ENCODE measurements at places on chromosomes 16 and 17. TPM values are rescaled to one million over a fixed set of nuclear protein-coding genes. Genes with fewer than 3 reads are reported as not detected.
A peak's percentile ranks its signal among the peaks of the same experiment; 100 is the strongest.

DNA sequence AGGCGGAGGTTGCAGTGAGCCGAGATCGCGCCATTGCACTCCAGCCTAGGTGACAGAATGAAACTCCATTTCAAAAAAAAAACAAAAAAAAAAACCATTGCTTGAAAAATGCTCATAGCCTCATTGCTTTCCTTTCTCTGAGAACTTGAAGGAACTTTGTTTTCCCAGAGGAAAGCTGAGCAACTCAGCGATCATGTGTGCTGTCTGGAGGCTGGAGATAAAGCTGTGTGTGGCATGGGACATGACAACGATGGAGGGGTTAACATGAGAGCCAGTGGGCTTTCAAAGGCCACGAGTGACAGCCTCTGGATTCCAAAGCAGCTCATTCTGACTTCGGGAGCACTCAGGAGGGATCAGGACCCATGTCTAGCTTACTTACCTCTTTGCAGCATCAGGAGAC, 21.6 kb upstream of the QRICH2 start:
- DNase-seq: peak; percentile 32

GRCh38 chr17:81838753-81839255, 4.0 kb upstream of the PPP1R27 start:
- DNase-seq: no peak

- DNase-seq: no peak
Observed at GRCh38 chr17:63652106-63652505, 29.9 kb downstream of the MAP3K3 start.

GRCh38 chr17:77096570-77097214, 44.1 kb upstream of the SEC14L1 start:
- DNase-seq: no peak

DNA sequence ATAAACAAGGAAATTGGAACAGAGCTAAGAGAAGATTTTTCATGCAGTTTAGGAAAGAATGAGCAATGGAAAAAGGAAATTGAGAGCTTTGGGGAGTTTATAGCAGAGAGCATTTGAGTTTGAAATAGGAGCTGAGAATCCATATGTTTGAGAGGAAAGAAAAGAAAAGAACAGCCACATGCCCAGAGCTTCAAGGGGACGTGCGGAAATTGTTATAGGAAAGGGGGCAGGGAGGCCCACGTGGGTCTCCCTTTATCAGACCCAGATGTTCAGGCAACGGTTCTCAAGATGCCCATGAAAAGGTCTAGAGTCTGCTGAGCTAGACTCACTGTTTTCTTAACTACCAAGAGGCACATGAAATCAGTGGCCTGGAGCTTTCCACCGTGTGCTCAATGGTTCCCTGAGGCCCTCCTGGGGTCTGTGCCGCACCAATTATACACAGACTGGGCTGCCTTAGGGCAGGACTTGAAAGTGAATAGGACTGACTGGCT, 31.2 kb downstream of the CHD9 start:
- DNase-seq: no peak

DNA sequence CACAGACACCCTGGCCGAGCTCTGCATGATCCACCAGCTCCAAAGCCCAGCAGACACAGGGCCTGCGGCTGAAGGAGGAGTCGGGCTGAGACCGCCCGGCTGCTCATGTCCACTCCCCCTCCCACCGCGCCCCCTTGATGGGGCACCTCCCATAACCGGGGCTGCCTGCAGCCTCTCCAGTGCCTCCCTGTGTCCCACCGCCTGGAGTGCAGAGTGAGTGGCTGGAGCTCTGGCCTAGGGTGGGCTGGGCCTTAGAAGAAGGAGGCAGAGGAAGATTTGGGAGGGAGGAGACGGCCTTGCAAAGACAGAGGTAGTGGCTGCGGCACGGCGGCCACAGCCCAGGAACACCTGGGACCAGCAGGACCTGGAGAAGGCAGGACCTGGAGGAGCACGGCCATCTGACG, 4.0 kb downstream of the CBFA2T3 start:
- no peak for DNase-seq

- DNase-seq: no peak
Observed at GRCh38 chr16:54052271-54052670, 234.3 kb downstream of the IRX3 start.

- no peak for DNase-seq
Observed at GRCh38 chr16:72876981-72877373, 171.0 kb downstream of the ZFHX3 start.

The CCL16 gene
- not detected for total RNA-seq

The RNU2-1 gene
- not detected for total RNA-seq

The BEAN1 gene
- 0.72 TPM for total RNA-seq

The SLFN11 gene
- 3.3 TPM for total RNA-seq

The KRTAP4-4 gene
- not detected for total RNA-seq

The NDRG4 gene
- total RNA-seq: 46.0 TPM

The HOXB6 gene
- 0.34 TPM for total RNA-seq
